ENCODE measurements at places on chromosomes 12 and 14. TPM values are rescaled to one million over a fixed set of nuclear protein-coding genes. Genes with fewer than 3 reads are reported as not detected.

GRCh38 chr14:71711125-71711524 is 221.1 kb upstream of the RGS6 start:
- H3K27me3 ChIP-seq: no peaks in the 10 kb centered on the region
- no peak overlapping the region for H3K27ac ChIP-seq
- H3K36me3 ChIP-seq: peaks cover 9% of the 10 kb centered on the region

GRCh38 chr14:92492258-92492657 is 21.3 kb upstream of the RIN3 start:
- no peak for DNase-seq
- no peak overlapping the region for H3K27ac ChIP-seq
- no peaks in the 10 kb centered on the region for H3K36me3 ChIP-seq
- H3K27me3 ChIP-seq: no peaks in the 10 kb centered on the region

DNA sequence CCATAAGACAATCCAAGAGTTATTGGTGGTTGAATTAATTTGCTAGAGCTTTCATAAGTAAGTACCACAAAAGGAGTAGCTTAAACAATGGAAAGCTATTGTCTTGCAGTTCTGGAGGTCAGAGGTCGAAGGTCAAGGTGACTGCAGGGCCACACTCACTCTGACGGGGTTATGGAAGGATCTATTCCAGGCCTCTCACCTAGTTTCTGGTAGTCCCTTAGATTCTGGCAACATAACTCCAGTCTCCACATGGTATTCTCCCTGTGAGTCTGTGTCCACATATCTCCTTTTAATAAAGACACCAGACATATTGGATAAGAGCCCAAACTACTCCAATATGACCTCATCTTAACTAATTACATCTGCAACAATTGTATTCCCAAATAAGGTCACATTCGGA is 273.4 kb downstream of the FOXN3 start:
- no peaks in the 10 kb centered on the region for H3K4me1 ChIP-seq
- no peak overlapping the region for H3K4me3 ChIP-seq
- DNase-seq: no peak
- H3K36me3 ChIP-seq: no peaks in the 10 kb centered on the region

- no peaks in the 10 kb centered on the region for H3K27me3 ChIP-seq
- DNase-seq: no peak
- no peak overlapping the region for H3K4me3 ChIP-seq
- no peaks in the 10 kb centered on the region for H3K4me1 ChIP-seq
Observed at GRCh38 chr12:28178775-28179174, 11.5 kb upstream of the CCDC91 start.

Gene CABP1
- total RNA-seq: 0.23 TPM

Gene MANSC4
- total RNA-seq: not detected

All from upper lobe of right lung (tissue), 1 donor.